M059J (cell line): ENCODE measurements at places on chromosomes 2 and 18. TPM values are rescaled to one million over a fixed set of nuclear protein-coding genes. Genes with fewer than 3 reads are reported as not detected.

Gene HAUS1
- 185 and 299 TPM in 2 replicates for total RNA-seq

Gene NOSTRIN
- 0.22 TPM in 1 of 2 replicates, not detected in the other for total RNA-seq

Gene STARD6
- not detected in 2 replicates for total RNA-seq

Gene PFN4
- total RNA-seq, result 0.12 TPM in 1 of 2 replicates, not detected in the other

Gene ORC4
- total RNA-seq, result 94.6 and 97.2 TPM in 2 replicates

Gene EVX2
- not detected in 2 replicates for total RNA-seq

Gene ZNF396
- total RNA-seq, result 1.7 TPM in 2 replicates
